ENCODE measurements at places on chromosomes 7 and 10.

- no peak for DNase-seq
These were observed 10.6 kb downstream of the CCNJ start for GRCh38 chr10:96053985-96054384.

DNA sequence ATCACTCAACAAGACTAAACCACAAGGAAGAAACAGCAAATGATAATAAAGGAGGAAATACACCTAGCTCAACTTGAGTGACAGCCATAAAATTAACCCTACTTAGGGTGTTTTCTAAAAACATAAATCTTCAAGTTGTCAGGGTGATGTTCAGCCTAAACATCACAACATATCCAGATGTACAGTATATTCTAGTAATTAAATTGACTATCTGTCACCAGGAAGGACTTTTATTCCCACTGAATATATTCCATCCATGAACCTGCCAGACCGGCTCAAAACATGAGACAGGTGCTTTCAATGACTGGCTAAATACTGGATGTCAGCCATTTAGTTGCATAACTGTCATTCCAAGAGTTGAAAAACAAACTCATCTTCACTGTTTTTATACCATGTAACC lies 298.1 kb upstream of the NEBL start:
- no peak for DNase-seq

- DNase-seq, result no peak
These were observed 263.4 kb downstream of the KCNMA1 start for GRCh38 chr10:77374189-77374656.

DNA sequence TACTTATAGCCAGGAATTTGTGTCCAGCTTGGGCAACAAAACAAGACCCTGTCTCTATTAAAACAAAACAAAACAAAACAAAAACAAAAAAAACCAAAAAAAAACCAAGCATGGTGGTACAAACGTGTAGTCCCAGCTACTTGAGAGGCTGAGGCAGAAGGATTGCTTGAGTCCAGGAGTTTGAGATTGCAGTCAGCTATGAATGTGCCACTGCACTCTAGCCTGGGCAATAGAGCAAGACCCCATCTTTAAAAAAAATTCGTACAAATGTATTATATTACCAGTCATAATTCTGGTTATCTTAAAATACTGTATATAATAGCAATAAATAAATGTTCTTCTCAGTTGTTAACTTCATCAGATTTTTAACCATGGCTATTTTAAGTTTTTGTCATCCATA lies 2.3 kb upstream of the BBS9 start:
- DNase-seq, result no peak

GRCh38 chr10:106402458-106402857 lies 762.0 kb downstream of the SORCS1 start:
- DNase-seq, result no peak

GRCh38 chr7:121244120-121244870 lies 84.5 kb upstream of the WNT16 start:
- DNase-seq, result no peak

GRCh38 chr7:133947458-133948254 lies 179.5 kb upstream of the LRGUK start:
- no peak for DNase-seq

DNA sequence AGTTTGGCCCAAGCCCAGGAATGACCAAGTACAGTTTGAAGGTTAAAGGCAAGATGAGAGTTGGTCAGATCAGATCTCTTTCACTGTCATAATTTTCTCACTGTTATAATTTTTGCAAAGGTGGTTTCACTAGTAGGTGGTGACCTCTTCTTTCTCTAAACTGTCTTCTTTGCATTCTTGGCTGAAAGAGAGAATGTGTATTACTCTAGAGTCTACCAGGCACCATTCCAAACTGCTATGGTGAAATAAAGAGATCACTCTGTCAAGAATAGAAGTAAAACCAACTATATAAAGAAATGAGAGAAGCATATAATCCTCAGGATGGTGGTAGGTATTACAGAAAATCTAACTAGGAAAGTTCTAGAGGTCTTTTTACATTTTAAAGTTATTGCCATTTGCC lies 72.7 kb downstream of the DYNC1I1 start:
- no peak for DNase-seq

- DNase-seq, result peak; percentile 69
These were observed 26.5 kb downstream of the DNAJB12 start for GRCh38 chr10:72328045-72328828.

- DNase-seq, result no peak
These were observed 44.3 kb downstream of the AHR start for GRCh38 chr7:17342756-17343155.

DNA sequence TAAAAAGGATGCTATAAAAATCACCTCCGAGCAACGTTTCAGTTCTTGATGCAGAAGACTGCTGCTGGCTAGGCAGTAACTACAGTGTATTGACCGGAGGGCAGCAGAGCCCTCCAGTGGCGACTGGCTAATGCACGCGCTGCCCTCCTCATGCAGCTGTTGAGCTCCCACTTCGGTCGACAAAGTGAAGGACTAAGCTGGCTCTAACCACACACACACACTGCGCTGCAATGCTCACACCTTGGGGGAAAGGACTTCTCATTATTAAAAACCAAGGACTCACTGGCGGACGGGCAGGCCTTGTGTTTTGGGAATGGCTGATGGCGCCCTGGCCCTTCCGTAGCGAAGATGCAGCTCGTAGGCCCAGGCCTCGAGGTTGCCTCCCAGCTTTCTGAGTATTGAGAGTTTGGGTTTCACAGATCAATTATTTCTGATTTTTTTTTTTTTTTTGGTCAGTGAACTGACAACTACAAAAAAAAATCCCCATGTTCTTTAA lies 120.9 kb upstream of the DIP2C start:
- no peak for DNase-seq

GRCh38 chr10:10434312-10434711 lies 583.4 kb upstream of the CELF2 start:
- DNase-seq, result no peak

GRCh38 chr7:25858525-25859411 lies 293.2 kb upstream of the NFE2L3 start:
- DNase-seq, result no peak

- no peak for DNase-seq
These were observed at the start of gene DLX6 for GRCh38 chr7:97005183-97006054. DLX6 (plus strand) TSS chr7:97005553; CDS start chr7:97005978, 425 bp downstream.

DNA sequence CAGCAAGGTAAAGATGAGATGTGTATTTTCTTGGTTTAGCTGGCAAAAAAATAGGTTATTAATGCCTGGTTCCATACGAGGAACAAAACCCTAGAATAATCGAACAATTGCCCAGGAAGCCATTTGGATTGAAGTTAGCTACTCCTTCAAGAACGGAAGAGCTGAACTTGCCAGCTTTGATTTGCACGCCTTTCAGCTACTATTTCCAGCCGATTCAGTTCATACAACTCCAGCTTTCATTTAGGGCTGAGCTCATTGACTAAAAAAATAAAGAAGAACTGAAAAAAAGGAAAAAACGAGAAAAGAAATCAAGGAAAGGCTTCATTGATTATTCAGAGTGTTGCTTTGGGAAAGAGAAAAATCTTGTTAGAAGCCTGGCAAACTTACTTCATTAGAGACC lies 60.4 kb downstream of the PTN start:
- peak; percentile 54 for DNase-seq

DNA sequence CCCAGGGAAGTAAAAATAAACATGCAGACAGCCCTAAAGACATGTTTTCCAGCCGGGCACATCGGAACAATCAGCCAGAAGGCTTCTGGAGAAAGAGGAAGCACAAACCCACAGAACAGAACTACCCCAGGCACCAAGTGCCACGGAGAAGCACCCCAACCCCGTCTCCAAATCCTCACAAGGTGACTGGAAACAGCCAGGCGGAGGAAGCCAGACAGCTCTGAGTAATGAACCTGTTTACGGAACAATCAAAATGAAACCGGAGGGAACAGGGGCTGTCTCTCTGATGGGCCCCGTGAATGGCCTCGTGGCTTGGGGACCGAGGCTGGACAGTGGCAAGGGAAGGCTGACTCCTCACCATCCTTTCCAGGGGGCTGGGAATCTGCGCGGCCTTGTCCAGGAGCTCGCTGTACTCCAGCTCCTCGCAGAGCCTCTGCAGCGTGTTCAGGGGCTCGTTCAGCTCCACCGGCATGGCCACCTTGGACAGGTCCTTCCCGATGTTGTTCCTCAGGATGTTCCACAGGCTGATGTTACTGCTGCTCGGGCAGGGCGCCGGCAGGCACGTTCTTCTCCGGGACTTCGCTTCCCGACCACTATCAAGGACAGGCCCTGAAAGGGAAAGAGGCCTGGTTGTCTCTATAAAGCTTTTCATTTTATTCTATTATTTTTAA lies 77.0 kb upstream of the GSDME start:
- DNase-seq, result no peak

DNA sequence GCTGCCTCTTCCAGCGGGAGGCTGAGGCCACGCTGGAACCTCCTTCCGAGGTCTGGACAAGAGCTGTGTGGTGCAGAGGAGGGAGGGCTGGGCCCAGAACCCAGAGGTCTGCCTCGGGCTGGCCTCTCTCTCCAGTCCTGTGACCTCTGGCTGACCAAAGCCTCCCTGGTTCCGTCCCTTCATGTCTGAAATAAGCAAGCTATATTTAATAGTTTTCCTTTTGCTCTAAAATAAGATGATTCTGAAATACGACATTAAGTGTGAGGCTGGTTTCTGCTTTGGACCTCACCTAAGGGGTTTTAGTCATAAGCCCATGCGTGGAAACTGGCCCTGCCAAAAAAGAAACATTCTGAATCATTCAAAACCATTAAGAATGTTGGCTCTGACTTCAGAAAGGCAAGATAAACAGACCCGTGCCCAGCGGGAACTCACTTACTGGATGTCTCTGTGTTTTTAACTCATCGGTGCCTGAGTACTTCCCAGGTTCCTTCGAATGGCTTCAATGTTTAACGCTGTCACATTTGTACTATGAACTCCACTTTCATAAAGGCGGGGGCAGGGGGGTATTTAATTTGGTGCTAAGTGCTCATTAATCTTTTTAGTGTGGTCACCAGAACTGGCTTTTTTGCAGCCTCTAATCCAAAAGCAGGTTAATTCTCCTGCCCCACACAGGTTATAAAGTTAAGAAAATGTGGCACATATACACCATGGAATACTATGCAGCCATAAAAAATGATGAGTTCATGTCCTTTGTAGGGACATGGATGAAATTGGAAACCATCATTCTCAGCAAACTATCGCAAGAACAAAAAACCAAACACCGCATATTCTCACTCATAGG lies 157.5 kb upstream of the KLF14 start:
- DNase-seq, result no peak

GRCh38 chr10:42623929-42624328 lies 14.4 kb downstream of the ZNF33B start:
- no peak for DNase-seq

- DNase-seq, result no peak
These were observed 256.7 kb upstream of the NPVF start for GRCh38 chr7:25485026-25485425.

DNA sequence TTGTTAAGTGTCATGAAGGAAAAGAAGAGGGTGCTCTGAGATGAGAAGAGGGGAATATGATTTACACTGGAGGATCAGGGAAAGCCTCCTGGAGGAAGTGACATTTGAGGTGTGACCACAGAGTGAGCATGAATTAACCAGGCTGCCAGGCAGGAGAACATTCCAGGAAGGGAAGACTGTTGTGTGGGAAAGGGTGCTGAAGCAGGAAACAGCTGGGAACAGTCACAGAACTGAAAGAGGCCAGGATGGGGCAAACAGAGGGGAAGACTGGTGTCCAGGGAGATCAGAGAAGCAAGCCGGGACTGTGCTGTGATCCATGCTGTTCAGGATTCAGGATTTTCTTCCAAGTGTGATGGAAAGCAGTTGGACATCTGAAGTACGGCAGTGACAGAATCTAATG lies 14.9 kb downstream of the HIPK2 start:
- DNase-seq, result no peak

DNA sequence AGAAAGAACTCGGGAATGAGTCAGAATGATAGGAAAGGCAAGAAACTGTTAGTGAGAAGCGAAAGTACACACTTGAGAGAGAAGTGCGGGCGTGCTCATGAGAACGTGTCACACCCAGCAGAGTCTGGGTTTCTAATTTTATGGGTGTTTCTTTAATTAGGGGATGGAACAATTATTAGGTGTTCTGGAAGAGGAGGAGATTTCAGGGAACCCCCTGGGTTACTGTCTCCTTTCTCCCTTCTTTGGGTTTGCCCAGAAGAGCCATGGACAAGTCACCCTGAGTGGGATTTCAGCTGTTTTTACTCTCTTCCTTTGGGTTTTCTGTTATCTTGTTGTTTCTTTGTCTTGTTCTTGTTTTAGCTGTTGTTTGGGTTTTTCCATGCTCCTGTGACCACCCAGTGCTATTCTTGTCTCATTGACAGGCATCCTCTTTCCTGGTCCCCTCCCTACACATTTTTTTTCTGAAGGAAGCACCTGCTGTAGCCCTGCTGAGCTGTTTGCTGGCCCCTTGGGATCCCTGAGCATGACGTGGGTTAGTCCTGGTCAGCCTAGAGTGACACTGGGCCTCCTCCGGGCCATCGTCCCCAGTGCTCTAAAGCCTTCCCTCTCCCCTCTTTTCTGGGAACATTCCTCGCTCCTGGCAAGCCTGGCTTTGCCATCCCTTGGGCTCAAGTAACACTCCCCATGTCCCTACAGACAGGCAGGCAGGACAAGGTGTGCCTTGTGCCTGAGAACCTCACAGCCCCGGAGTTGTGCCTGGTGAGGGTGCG lies 3.5 kb downstream of the SH2D4B start:
- DNase-seq, result no peak

DNA sequence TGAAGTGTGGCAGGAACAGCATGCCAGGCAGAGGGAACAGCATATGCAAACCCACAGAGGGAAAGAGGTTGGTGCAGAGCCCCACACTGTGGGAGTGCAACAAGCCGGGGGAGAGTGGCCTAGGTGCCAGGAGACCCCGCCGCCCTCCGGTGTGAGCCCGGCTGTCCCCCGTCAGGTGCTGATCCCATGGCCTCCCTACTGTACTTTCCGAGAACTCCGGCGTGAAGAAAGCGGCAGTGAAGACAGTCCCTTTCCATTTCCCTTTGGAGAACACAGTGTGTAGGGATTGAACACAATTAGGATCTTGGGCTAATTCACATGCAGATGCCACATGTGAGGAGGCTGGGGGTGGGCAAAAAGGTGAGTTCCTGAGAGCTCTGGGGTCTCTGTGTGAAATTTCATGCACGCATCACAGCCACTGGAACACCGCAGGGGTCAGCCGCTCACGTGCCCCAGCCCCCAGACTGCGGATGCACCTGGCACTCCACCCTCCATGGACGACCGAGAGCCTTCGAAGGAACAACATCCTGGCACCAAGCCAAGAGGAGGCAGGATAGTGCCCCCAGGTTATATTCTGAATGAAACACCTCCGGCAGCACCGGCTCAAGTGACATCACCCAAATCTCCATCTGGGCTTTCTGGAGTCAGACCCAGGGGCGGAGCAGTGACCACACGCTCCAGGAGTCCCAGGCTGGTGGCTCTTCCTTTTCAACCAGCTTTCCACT lies 82.1 kb upstream of the PPP2R2D start:
- no peak for DNase-seq

All from hippocampal formation (tissue), 2 donors.